ENCODE measurements at places on chromosomes 3 and 15.
A peak's percentile ranks its signal among the peaks of the same experiment; 100 is the strongest.

DNA sequence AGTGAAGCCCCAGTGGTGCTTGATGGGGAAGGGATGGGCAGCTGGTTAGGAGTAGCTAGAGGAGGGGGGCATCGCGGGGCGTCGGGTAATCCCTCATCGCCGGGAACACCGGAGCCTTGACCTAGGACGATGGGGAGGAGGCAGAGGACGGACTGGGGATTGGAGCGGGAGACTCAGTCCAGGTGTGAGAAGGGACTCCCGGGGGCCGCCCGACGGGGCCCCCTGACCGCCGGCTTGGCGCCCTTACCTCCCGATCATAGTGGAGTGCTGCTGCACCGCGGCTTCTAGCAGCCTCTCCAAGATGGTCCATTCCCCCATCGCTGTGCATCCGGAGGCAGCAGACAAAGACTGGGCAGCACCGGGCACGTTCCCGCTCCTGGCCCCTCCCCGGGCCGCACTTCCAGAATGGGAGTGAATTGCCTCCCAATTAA lies 612 bp downstream of the GJD2 start:
- DNase-seq = no peak

- no peak for DNase-seq
These were observed 87.3 kb upstream of the LIPC start for GRCh38 chr15:58344213-58345070.

GRCh38 chr3:192187485-192188051 lies 539.8 kb downstream of the FGF12 start:
- DNase-seq = no peak

DNA sequence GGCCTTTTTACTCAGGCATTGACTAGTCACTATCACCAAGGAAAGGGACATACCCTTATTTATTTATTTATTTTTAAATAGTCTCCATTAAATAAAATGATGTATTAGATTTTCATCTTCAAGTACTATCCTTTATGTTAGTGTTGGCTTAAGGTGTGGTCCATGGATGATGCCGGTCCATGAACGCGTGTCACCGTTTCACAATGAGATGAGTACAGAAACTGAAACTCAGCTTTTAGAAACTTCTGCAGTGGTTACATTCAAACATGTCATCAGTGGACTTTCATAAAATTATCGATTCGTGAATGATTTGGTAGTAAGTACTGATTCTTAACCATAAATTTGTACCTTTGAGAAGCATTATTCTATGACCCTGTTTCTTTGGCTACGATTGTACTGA lies 166.6 kb downstream of the SATB1 start:
- DNase-seq = no peak

- no peak for DNase-seq
These were observed 145.6 kb upstream of the SLC2A2 start for GRCh38 chr3:171172070-171172469.

GRCh38 chr3:157423337-157423736 lies 13.3 kb upstream of the PTX3 start:
- no peak for DNase-seq

DNA sequence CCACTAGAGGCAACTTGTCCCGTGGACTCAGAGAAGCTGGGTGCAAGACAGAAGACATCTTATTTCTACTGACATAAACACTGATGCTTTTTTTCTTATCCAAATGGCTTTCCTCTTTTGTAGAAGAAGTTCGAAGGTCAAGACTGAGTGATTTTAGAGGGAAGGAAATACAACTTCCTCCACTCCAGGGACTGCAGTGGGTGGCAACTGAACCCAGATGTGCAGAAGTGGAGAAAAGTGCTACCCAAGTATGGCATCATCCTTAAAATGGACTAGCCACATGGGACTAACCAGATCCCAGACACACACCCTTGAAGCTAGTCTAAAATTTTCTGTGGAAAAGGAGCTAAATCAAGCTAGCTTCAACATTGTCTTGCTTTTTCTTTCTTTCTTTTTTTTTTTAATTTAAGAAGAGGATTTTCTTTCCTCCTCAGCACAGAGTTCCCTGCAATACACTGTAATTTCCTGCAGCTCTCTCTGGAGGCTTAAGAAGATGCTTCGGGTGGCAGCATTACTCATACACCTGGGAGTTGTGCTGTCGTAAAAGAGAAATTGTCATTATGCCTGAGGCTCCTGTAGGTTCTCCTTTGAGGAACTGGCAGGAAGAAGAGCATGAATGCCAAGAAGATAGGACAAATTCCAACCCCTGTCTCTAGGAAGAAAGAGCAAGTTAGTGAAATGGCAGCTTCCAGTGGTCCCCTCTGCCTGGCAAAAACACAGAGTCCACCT lies 3.8 kb upstream of the FRMD4B start:
- peak; percentile 83 for DNase-seq

GRCh38 chr3:117801912-117802239 lies 1092.3 kb downstream of the TUSC7 start:
- no peak for DNase-seq

GRCh38 chr15:49832511-49832910 lies 211.7 kb downstream of the DTWD1 start:
- DNase-seq = no peak

DNA sequence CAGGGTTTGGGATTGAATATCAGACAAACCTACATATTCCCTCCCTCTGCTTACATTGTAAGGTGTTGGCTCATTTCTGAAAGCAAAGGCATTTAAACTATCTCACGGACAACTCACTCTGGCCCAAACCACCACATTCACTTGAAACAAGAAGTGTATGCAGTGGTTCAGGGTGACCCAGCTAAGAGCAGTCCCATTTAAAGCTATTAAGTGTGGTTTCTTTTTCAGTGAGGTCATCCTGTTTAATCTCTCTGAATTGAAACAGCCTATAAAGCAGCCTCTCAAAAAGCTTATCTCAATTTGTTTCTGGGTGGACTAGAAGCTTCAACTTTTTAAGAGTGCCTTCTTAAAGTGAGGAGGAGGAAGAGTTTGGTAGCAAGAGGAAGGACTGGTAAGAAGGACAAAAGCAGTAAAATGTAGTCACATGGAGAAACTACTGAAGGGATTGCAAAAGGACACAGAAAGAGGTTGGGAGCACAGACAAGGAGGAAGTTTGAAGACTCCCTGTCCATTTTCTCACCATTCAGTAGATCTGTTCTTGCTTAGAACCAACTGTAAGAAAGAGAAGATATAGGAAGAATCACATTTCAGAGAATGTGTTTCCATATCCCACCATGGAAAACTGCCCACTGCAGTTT lies 151.6 kb downstream of the TMCO5A start:
- DNase-seq = peak; percentile 36

- no peak for DNase-seq
These were observed 123.1 kb downstream of the ZMAT3 start for GRCh38 chr3:178948546-178948945.

GRCh38 chr3:185687271-185687878 lies 101.3 kb downstream of the SENP2 start:
- no peak for DNase-seq

GRCh38 chr15:81296673-81297072 lies 27.3 kb downstream of the STARD5 start:
- peak; percentile 94 for DNase-seq

DNA sequence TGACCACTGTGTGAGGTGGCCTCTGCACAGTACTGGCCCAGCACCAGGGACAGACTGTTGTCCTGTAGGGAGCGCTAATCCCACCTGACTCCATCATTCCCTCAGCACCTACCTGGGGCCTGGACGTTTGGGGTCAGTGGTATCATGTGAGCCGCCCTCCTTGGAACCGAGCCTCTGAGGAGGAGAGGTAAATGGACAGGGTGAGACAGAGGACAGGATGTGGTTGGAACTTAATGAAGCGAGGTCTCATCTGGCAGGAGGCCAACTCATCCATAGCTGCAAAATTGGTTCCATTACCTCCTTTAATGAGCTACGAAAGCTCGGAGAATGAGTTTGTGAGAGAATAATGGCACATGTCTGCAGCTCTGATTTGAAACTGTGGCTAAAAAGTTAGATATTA lies 13.9 kb downstream of the MAPKAPK3 start:
- no peak for DNase-seq

- DNase-seq = no peak
These were observed 333.8 kb downstream of the FEZF2 start for GRCh38 chr3:62039586-62039985.

- DNase-seq = no peak
These were observed 150.6 kb downstream of the DUT start for GRCh38 chr15:48481802-48482201.

DNA sequence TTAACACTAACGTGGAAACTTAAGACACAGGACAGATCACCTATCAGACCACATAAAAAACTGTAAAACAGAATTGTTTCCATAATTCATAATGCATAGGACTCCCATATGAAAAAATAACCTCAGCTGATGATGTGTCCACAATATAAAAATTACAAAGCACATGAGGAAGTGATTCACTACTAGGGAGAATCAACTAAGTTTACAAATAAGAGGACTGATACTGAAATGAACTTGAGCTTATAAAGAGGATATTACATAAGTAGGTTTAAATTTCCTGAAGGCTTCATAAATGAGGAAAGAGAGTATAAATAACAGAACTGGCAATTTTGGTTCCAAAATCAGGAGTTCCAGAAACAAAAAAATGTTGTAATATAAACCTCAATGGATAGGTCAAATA lies 111.9 kb downstream of the SAMMSON start:
- peak; percentile 47 for DNase-seq

DNA sequence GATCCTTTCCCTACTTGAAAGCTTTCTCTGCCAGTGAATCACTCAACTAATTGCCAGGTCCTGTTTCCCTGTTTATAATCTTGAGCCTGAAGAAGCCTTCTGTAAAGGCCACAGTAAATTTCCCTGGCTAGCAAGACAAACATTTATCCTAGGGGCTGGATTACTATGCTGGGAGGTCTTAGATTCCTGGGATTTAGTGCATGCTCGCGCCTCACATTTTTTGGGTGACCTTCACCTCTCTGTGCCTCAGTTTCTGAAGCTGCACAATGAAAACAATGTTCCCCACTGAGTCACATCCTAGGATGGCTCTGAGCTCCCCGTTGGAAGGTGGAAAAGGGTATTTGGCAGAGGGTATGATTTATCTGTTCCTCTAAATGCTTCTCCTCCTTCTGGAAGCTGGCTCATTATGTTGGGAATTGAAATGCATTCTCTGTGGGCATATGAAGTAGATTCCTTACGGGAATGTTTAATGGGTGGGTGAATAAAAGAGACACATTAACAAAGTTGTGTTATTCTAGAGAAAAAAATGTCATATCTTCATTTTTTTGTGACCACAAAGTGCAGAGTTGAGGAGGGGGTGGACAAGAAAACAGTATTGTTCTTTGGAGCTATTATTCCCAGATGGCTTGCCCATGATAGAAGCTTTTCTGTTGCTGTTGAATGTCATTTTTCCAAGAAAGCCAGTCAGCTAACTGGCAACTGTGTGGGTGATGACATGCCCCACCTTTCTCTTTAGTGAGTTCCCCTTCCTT lies 32.4 kb downstream of the LSM3 start:
- DNase-seq = no peak

- DNase-seq = no peak
These were observed 10.6 kb downstream of the GOLGA6L2 start for GRCh38 chr15:23436421-23436820.

Data from suppressor macrophage (primary cell).